NCI-H524 (cell line): ENCODE measurements at places on chromosomes 7 and 10.
A peak's percentile ranks its signal among the peaks of the same experiment; 100 is the strongest.

- no peak for DNase-seq
Observed at GRCh38 chr10:71214641-71215559, 2.5 kb downstream of the UNC5B start.

GRCh38 chr7:39069896-39070881, 92.5 kb downstream of the POU6F2 start:
- DNase-seq, result peak; percentile 43

DNA sequence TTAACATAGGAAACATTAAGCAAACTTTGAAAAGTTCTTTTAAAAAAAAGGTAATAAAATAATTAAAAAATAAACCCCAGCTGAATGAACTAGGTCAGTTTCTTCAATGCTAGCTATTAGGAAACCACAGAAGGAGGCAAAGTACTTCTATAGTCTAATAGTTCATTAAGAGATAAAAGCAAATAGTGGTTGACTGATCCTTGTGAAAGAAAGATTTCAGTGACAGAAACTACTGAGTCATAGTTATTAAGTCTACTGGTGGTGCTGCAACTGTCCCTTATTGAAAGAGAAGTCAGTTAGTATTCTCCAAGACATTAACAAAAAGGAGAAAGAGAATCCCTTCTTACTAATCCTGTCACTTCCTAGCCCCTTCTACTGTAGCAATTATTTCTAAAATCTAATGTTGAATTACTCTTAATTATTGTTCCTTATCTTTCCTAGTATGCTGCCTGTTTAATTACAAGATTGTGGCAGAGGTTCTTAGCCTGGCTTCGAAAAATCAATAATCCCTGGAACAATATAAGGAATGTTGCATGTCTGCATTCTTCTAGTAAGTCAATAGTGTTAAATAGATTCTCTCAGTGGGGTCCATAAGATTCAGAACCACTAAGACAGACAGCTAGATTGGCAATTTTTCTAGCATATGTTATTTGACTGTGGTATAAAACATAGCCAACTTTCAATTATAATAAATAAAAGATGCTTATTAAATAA, 18.2 kb downstream of the TCTN3 start:
- DNase-seq, result no peak

DNA sequence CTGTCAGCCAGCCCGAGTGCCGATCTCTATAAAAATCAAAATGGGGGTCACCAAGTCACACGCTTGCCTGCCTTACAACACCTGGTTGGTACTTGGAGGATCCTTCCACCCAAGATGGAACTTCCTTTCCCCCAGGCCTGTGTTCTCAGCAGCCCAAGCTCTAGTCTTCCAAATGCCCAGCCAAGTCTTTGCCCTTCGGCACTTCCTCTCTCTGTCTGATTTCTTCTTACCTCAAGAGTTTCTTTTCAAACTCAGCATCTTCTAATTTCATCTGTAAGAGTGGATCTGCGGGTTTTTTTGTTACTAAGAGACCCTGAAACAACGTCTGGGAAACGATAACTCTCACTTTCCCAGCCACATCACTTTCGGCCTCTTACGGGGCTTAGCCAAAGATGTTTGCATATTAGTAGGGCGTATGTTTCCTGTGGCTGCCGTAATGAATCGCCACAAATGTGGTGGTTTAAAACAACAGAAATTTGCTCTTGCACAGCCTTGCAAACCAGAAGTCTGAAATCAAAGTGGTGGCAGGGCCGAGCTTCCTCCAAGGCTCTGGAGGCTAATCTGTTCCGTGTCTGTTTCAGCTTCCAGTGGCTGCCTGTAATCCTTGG, 219.9 kb downstream of the TCF7L2 start:
- no peak for DNase-seq

DNA sequence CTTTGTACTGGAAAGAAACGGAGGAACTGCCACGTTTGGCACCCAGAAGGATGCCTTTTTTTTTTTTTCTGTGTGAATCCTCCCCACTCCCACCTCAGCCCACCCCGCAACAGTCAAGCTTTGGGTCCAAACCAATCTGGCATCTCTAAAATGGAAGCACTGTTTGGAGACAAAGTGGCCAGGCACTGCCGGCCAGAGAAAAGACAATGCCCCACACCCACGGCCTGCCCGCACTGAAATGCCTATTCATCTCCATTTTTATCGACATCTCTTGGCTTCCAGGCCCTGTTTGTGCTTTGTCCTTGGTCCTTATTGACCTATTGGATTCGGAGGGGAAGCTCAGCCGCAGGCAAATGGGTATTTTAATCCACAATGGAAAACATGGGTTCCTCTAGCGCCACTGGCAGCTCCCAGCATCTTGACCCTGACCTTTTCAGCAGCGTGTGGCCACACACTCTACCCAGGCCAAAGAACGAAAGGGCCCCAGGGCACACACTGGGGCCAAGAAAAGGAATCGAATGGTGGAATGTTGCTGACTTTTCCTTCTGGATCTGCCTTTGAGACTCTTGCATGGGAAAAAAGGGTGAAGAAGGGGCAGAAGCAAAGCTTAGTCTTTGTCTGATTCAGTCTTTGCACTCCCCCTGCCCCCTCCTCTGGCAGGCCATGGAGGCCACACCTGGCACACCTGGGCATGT, 162.6 kb upstream of the CDCA7L start:
- DNase-seq, result no peak

DNA sequence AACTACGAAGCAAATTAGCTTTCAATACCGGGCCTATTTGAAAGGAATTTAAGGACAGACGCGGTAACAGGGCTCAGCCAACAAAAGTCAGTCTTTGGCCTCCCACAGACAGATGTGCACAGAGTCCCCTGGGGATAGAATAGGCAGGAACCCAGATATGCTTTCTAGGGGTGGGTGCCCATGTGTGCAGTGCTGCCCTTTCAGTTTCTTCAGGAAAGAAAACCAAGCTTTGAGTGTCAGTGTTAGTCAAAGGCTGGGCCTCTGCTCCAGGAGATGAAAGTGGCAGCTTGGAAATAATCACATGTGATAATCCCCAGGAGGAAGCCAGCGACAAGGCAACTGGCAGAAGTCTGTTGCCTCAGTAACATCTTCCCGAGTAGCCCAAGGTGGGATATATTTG, 43.8 kb upstream of the CSTF2T start:
- peak; percentile 8 for DNase-seq

DNA sequence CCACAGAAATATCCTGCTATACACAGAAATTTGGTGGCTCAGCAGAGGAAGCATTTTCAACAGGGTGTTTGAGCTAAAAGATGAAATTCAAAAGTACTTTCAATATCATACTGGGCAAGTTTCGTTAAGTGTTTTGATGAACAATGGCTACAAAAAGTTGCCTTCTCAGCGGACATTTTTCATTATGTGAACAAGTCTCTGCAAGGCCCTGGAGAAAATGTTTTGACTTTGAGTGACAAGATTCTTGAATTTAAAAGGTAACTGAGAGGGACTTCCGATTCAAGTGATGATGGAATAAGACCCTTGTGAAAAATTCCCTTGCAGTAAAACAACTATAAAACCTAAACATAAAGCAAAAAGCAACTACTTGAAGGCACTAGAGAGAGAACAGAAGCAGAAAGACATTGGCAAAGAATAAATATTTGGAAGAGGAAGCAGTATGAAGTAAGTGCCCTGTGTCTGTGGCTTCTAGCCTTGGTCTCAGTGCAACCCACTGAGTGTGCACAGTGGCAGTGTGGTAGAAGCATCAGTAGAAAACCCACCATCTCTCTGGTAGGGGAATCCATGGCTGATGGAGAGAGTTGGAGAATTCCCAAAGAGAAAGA, 62.5 kb upstream of the NAMPT start:
- DNase-seq, result no peak

DNA sequence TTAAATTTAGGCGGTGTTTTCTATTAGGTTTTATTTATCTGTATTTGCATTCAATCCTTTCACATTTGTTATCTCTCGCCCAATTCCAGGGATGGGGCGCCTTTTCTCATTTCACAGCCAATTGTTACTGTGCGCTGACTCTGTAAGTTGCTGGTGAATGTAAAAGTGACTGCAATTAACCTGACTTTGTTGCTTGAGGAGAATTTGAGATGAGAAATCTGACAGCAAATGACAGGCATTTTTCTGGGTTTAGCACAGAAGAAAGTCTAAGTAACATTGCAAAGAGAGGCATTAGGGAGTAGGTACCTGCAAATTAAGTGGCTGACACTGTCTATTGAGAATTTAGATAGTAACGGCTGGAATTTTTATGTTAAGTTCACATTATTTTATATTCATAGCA, 16.6 kb downstream of the FOXP2 start:
- no peak for DNase-seq

- DNase-seq, result no peak
Observed at GRCh38 chr10:103231047-103231551, 14.6 kb upstream of the RPEL1 start.

DNA sequence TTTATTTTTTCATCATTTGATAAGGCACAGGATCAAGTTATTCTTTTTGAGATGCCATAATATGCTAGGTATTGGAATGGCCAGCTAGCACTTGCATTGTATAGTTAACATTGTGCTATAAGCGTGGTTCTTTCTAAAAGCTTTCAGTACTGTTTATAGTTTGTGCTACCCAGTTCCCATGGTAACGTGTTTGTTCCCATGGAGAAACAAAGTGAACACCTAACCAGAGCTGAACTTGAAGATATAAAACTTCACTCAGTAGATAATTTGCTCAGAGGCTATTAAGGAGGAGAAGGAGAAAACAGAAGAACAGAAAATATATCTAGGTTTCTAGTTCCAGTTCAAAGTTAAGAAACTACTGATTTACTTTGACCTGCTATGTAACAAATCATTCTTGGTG, 23.6 kb upstream of the ITGB8 start:
- no peak for DNase-seq

GRCh38 chr7:50270531-50271018, 33.9 kb upstream of the IKZF1 start:
- DNase-seq, result no peak

GRCh38 chr7:30595436-30596013, 847 bp downstream of the GARS1 start:
- DNase-seq, result peak; percentile 34

- peak; percentile 91 for DNase-seq
Observed at GRCh38 chr7:128755819-128756476, 16.8 kb downstream of the CALU start.

- DNase-seq, result no peak
Observed at GRCh38 chr7:101874028-101874427, 56.6 kb downstream of the CUX1 start.

GRCh38 chr10:66085906-66086305, 839.9 kb upstream of the LRRTM3 start:
- DNase-seq, result no peak
